ENCODE measurements at places on chromosomes 1 and 21.

DNA sequence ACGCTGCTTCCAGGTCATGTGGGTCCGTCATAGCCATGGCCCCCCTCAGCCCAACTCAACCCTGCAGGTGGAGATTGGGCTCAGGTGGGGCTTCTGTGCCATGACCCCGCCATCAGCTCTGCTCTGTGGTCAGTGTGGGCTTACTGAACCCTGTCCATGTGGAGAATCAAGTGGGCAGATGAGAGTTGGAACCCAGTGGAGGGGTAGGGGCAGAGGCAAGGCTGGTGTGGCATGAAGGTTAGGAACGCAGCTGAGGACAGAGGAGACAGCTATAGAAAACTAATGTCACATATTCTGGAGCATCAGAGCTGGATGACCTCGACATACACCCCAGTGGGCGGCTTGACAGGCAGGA lies 355.9 kb downstream of the PTPRU start:
- no peak for DNase-seq

GRCh38 chr1:170096806-170097340 lies 22.4 kb upstream of the KIFAP3 start:
- no peak for DNase-seq

GRCh38 chr1:223230161-223230881 lies 87.3 kb upstream of the TLR5 start:
- DNase-seq = no peak

GRCh38 chr1:26677306-26678115 lies 18.3 kb upstream of the ARID1A start:
- no peak for DNase-seq

Measured in iPS DF 19.7 (cell line).